ENCODE measurements at places on chromosomes 13 and 19.

DNA sequence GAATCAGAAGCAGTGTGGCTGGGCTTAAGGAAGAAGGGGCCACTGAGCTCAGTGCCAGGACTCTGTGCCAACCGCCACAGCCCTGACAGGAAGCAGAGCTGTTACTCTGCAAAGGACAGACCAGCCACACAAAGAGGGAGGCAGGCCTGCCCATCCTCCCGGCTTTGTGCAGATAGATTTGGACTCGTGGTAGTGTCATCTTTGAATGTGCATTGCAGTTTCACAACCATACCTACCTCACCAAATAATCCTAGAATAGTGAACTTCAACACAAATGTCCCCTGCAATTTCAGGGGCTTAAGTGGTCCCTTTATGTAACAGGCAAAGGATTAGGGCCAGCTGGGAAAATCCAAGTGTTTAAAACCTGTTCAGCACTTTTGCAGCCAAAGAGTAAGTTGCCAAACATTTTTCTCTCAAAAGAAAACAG, 55.1 kb upstream of the CLDN10 start:
- ATAC-seq, result no peak

DNA sequence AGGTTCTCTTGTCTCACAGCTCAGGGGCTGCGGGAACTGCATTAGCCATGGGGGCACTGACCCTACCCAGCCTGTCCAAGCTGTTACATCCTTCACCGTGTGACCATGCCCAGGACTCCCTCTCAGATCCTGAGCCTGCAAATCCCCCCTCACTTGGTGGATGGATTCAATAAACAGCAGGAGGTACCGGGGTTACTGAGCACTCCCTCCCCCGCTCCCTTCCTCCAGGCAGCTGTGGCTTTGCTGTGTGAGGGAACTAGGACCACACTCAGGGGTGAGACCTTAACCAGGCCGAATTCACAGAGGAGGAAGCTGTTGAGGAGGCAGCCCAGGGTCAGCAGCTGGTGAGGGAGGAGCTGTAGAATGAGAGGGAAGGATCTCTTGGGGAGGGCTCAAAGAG, 27.0 kb upstream of the CEACAM1 start:
- ATAC-seq, result peak; percentile 14

DNA sequence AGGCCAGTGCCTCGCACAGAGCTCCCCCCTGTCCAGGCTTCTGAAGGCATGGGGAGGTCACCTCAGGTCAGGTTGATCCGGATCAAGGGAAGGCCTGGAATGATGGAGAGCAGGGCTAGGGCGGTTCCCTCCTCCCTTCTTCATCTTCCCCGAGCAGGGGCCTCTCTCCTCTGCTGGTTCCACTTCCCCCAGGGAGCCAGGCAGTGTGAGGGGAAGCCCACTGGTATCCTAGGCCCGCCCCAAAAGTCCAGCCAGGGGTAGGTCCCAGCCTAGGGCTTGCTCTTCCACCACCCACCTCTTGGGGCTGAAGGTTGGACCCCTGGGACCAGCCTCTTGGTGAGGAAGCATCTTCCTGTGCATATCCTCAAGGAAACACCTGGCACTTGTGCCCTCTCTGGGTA, 16.4 kb upstream of the PRR19 start:
- no peak for ATAC-seq

DNA sequence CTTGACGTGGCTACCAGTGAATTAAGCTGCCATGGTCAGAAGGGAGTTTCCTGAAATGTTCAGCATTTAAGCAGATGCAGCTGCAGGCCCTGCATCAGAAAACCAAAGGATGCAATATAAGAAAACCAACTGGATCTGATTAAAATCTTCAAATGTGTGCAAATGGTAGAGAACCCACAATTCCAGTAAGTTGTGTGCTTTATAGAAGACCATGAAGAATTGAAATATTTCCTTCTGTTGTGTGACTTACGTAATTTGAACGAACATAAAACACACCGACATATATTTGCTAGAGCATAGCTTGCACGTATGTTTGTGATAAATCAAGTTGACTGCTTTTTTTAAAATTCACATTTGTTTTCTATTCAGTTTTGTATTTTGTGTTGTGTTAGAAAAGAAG, 191.4 kb downstream of the COL4A1 start:
- ATAC-seq, result no peak

DNA sequence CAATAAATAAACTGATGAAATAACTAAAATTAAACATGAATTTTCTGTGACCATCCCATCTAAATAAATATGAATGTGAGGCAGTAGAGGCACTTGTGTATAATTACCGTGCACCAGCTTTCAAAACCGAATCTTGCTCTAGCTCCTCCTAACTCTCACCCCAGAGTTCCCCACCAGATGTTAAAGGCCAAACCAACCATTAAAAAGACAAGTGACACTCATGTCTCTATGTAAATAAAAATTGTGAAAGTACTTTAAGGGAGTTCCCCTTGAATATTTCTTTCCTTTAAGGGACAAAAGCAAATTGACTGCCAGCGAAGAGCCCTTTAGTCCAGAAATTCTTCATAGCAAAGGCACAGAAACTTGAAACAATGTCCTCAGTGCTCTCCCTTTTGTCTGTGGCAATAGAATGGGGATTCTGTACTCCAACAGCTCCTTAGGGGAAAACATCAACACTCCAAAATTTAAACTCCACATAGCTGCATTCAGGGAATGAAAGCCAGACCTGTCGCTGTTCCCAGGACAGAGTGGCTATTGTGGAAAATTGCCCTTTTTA, 101.7 kb upstream of the SOX21 start:
- ATAC-seq, result no peak

GRCh38 chr19:18397242-18398202, at the start of gene LRRC25:
Gene LRRC25, minus strand, starts transcription at chr19:18397622. Its CDS starts 659 bp downstream, at chr19:18396963.
- peak; percentile 92 for ATAC-seq

GRCh38 chr13:74443631-74444030, 309.4 kb upstream of the KLF12 start:
- no peak for ATAC-seq

- peak; percentile 56 for ATAC-seq
These were observed 105.0 kb downstream of the IER2 start for GRCh38 chr19:13255041-13255718.

- peak; percentile 42 for ATAC-seq
These were observed 373 bp downstream of the TNFAIP8L1 start for GRCh38 chr19:4639531-4640246.

GRCh38 chr19:41430922-41431321, 3.7 kb upstream of the B3GNT8 start:
- ATAC-seq, result no peak

- no peak for ATAC-seq
These were observed 29.4 kb downstream of the CCNE1 start for GRCh38 chr19:29841209-29841558.

GRCh38 chr19:49210108-49210900, 52.7 kb downstream of the TRPM4 start:
- ATAC-seq, result peak; percentile 57

GRCh38 chr13:78598966-78599644, 4.2 kb downstream of the POU4F1 start:
- ATAC-seq, result no peak

GRCh38 chr19:18074192-18074591, 12.5 kb downstream of the IL12RB1 start:
- no peak for ATAC-seq

GRCh38 chr19:55460670-55461258, 678 bp downstream of the ISOC2 start:
- ATAC-seq, result no peak

- ATAC-seq, result no peak
These were observed 14.1 kb downstream of the POU4F1 start for GRCh38 chr13:78589206-78589605.

DNA sequence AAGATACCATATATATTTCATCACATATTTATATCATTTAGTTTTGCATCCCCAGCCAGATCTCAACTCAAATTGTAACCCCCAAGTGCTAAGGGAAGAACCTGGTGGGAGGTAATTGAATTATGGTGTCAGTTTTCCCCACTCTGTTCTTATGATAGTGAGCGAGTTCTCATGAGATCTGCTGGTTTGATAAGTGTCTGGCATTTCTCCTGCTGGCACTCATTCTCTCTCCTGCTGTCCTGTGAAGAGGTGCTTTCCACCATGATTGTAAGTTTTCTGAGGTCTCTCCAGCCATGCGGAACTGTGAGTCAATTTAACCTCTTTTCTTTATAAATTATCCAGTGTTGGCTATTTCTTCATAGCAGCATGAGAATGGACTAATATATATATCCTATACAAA, 462.5 kb upstream of the SLITRK5 start:
- ATAC-seq, result no peak

DNA sequence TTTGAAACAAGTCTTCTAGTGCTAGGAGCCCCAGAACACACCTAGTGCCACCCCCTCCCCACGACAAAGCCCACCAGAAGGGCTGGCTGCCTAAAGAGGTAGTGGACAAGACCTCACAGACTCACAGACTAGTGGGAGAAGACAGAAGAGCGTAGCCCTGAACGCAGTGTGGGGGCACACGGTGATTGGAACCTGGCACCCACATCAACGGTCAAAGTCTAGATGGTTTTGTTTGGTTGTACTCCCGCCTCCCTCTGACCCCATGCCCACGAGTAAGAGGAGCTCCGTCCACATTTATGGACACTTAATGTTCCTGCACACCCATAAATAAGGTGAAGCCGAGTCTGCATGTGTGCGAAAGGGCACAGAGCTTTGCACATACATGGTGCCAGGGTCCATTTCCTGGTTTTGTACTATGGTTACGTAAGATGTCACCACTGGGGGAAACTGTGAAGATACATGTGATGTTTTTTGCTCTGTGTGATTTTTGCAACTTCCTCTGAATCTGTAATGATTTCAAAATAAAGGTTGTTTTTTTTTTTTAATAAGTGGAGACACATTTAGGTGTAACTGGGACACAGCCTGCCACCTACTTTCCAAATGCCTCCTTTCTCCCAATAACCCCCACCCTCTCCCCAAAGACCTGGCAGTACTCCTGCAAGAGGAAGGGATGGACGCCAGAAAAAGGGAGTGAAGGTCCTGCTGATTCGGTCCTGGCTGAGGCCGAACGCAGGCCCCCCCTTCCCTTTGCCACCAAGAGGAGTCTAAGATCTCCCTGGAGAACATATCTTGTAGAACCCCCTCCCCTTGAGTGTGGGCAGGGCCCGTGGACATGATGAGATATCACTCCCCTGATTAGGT, 72.8 kb downstream of the GNG7 start:
- no peak for ATAC-seq

DNA sequence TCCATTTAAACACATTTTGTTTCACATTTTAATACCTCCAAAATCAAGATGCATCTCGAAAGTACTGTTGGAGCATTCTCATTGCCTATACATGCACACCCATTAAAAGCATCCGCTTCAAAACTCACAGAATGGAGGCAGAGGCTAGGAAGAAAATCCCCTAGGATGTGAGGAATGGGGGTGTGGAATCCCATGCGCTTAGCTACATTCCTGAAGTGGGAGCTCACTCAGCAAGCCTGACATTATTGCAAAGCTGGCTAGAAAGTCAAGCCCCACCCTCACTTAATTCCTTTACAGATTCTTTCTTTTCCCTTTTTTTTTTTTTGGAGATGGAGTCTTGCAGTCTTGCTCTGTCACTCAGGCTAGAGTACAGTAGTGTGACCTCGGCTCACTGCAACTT, 4.6 kb upstream of the FAM32A start:
- no peak for ATAC-seq

DNA sequence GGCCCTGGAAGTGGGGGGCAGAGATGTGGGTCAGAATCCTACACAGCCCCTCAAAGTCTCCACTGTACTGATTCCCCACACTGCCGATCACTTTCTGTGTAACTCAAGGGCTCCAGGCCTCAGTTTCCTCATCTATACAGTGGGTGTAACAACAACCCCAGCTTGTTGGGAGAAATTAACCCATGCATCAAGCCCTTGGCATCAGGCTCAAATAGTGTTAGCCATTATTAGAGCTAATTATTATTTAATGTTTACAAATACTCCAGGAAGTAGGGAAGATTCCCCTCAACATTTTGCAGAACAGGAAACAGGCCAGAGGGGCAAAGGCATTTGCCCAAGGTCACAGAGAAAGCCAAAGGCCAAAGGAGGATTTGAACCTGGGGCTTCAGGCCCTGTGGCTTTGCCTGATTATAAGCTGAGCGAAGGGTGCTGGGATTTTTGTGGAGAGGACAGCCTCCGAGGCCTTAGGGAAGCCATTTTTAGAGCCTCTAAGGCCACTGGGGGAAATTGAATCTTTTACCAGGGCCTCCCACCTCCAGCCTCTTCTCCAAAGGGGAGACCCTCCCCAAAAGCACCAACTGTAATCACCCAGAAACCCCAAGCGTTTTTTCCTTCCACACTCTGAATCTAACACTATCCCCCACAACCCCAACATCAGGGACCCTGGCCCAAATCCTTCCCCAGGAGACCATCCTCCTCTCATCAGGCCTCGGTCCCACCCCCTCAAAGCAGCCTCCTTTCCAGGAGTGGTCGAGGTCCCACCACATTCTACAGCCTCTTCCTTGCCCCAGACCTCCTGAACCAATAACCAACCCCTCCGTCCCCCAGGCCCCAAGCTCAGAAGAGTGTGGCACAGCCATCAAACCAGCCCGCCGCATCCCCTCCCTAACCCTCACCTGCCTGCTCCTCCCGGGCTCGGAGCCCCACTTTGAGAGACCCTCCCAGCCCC, 1.1 kb downstream of the FKBP8 start:
- ATAC-seq, result no peak
